Stimulated activated CD4-positive, alpha-beta T cell treated with anti-CD3 and anti-CD28 coated beads, Interleukin-4, amount 100 ng/mL, for 1 hour (primary cell): ENCODE measurements at places on chromosomes 2 and 18.

DNA sequence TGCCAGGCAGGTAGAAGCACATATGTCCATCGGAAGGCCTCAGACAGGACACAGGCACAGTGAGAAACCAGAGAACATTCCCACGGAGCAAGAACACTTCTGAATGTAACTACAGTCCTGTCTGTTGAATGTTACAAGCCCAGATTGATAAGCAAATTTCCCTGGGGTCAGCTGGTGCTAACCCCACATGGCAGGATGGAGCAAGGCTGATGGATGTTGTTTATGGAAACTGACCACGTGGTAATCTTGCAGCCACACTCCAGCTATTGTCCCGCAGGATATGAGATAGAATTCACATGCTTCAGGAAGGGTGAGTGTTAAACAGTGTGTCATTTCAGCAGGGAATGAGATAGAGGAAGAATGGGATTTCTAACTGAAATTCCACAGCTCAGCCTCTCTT is 138.8 kb upstream of the COPS8 start:
- no peak for DNase-seq

- DNase-seq = no peak
Measured at GRCh38 chr2:136251197-136251884, 133.4 kb upstream of the CXCR4 start.

DNA sequence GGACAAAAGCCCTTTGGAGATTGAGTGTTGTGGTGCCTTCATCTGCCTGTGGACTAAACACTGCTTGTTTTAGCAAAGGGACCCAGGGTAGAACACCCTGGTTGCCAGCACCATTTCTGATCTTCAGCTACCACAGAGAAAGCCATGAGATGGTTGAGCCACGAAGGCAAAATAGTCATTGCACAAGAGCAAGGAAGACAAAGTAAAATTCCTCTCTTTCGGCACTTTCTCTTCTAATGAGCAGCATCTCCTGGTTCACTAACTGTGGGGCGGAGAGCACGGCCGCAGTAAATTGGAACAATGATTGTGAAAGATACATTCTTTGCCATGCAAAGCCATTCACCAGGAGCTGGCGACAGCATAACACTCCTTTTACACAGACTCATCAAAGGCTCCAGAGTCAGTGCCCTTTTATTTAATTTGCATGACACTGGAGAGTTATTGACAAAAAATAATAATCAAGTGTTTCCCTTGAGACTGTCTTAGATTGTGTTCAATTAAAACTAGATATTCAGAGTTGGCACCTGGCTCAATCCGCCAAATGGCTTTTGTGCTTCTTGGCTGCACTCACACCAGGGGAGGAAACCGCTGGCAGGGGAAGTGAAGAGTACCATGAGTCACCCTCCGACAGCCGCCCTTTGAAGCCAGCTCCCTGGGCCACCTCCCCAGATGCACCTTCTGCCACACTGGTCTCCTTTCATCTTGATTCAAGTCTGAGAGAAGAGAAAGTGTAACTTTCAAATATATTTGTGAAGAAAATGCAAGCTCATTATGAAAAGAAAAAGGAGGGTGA is 100.5 kb upstream of the MEIS1 start:
- no peak for DNase-seq

- DNase-seq = no peak
Measured at GRCh38 chr18:79875931-79876461, 75.5 kb downstream of the SLC66A2 start.

GRCh38 chr18:35324926-35325655 is 19.1 kb downstream of the ZNF24 start:
- DNase-seq = no peak

GRCh38 chr2:241163601-241164118 is 13.4 kb downstream of the PPP1R7 start:
- DNase-seq = no peak

DNA sequence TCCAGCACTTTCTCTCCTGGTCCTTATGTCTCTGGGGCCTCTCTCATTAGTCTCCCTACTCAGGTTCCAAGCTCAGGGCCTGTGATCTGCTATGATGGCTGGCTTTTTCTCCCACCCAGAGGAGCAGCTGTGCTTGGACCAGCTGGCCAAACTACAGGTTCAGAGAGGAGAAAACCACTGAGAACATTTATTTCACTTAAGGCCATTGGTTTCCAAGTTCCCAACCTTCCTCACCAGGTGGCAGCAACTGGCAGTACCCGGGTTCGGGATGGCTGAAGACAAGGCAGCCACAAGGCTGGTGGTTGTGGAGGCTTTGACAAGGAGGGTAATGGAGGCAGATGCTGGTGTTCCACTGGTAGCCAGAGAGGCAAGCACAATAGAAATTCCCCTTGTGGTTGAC is 29.9 kb upstream of the SELENOI start:
- no peak for DNase-seq

DNA sequence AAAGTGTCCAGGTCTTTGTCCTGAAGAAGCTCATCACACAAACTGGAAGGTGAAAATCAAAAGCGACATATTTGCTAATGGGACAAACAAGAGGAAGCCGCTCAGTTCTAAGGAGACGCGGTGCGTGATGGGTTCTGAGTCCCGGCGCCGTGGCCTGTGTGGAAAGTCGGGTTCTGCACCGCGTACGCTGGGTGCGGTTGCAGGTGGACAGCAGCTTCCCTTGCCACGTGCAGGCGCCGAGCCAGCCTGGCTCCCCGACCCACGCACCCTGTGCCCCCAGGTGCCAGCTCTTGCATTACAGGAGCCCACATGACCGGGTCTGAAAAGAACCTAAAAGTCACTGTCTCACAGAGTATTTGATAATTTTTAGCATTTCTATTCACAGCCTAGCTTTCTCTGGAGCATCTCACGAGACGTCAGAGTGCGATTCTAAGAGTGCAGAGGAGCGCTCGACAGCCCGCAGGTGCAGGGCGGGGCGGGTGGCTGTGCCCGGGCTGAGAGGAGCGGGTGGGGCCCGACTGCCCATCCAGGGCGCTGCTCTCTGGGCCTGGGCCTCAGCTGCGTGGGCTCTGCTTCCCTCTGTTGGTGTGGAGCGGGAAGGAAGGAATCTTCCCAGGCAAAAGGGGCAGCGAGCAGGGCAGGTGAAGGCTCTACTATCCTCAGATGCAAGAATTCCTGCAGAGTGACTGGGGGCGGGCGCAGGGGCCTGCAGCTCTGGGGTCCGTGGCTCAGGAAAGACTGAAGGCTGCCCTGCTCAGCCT is 39.4 kb downstream of the MYT1L start:
- DNase-seq = no peak

DNA sequence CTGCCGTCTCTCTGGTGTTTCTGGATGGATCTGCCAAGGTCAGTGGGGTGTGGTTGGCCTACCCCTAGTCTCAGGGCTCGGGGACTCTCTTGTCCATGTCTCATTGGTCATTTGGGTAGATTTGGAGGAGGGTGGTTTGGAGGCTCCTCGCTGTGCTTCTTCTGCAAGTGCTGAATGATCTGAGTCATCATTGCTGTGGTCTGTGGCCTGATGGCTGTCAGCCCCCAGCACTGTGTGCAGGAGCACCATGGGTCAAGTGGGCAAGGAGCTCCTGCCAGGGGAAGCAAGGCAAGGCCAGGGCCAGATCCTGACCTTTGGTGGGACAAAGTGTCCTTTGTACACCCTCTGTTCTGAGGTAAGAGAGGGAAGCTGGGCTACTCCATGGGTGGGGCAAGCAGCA is 221.8 kb downstream of the FHOD3 start:
- no peak for DNase-seq

GRCh38 chr18:36337679-36338402 is 40.3 kb downstream of the FHOD3 start:
- DNase-seq = no peak

DNA sequence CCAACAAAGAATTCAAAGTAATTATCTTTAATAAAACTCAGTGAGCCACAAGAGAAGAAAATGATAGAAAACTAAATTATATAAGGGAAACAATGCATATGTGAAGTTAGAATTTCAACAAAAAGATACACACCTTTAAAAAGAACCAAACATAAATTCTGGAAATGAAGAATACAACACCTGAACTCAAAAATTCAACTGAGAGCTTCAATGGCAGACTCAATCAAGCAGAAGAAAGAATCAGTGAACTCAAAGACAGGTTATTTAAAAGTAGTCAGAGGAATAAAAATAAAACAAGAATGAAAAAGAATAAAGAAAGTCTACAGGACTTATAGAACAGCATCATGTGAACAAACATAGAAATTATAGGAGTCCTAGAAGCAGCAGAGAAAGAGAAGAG is 73.4 kb downstream of the L3MBTL4 start:
- DNase-seq = no peak

DNA sequence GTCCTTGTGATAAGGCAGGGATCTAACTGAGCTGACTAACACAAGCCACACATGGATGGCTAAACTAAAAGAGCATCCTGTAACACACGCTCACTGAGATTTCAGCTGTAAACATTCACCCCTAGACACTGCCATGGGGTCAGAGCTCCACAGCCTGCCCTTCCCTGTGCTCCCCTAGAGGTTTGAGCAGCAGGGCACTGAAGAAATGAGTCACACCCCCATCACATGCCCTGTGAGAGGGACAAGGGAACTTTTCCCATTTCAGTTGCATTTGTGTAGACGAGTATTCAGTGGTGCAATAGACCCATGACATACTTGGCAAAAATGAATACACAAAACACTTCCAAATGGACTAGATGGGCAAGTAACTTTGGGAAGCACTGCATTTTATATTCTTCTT is 402.4 kb upstream of the LRRTM1 start:
- DNase-seq = no peak

- no peak for DNase-seq
Measured at GRCh38 chr2:224885836-224886547, 156.3 kb downstream of the DOCK10 start.
